AG10803 (cell line): ENCODE measurements at places on chromosomes 16 and 17.

DNA sequence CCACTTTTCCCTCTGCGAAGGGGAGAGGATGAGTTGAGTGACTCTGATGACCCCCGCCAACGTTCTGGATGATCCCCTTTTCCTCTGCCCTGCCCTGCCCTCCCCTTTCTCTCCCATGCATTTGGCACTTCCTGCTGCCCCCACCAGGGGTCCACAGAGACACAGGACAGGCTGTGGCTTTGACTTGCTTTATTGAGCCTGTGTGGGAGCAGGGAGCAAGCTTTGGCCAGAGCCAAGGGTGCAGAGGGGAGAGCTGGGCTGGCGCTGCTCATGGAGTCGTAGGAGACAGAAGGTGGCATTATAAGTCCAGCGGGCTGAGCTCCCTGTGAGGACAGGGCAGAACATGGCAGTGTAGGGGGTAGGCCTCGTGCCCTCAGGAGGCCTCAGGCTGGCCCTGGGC, 1.6 kb downstream of the PPY start:
- DNase-seq = peak; percentile 25

- DNase-seq = no peak
Measured at GRCh38 chr17:42159796-42160530, 5.2 kb upstream of the RAB5C start.

DNA sequence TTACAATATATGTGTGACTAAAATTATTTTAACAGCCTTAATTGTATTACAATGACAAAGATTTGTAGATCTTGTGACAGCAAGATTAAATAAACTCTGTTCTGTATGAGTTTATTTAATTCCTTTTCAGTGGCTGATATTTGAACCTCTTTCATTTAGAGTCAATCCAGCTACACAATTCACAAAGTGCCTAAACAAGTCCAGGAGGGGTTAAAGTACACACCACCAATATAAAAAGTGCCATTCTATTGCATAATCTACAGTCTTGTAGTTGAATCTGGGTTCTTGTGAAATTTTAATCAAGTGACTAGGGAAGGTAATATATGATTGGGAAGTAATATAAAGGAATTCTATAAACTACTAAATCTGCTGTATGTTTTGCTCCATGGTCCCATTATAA, 3.9 kb upstream of the NFAT5 start:
- DNase-seq = no peak

- no peak for DNase-seq
Measured at GRCh38 chr17:63555500-63556156, 5.4 kb downstream of the DCAF7 start.

GRCh38 chr17:55487695-55488432, 23.4 kb downstream of the SMIM36 start:
- peak; percentile 9 for DNase-seq

DNA sequence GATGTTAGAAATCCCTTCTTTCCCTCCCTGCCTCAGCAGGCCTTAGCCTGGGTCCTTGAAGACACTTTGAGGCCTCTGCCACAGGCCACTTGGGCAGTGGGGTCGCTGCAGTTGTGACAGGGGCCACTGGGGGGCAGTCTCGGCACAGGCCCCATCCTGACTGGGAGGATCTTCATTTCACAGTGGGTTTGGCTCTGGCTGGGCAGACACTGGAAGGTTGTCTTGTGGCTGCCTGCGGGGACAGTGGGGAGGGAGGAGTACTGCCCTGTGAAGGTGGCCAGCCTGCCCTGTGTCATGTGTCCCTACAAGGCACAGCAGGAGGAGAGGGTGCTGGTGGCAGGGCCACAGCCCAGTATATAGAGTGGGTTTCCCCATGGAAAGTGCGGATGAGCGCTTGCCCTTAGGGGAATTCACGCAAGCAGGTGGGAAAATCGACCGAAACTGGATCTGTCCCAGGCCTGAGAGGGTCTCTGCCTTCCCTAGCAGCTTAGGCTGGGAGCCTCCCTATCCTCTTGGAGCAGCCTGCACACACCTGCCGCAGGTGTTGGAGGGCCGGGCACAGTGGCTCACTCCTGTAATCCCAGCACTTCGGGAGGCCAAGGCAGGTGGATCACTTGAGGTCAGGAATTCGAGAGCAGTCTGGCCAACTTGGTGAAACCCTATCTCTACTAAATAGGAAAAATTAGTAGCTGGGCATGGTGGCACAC, 28.8 kb downstream of the GINS2 start:
- peak; percentile 40 for DNase-seq

DNA sequence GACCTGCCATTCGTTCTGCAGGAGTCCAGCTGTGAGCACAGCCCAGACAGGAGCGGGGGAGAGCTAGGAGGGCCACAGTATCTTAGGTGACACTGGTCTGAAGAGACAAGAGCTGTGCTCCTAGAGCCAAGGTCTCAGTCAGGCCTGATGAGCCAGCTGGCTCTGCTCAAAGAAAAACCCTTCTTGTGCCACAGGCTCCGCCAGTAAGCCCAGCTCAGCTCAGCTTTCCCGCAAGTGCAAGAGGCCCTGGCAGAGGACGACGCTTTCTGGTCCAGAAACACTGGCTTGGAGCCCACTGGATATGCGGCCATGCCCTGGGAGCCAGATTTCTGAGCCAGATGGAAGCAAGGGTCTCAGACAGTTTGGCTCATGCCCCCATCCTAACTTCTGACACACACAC, 23.9 kb downstream of the PEMT start:
- peak; percentile 49 for DNase-seq

DNA sequence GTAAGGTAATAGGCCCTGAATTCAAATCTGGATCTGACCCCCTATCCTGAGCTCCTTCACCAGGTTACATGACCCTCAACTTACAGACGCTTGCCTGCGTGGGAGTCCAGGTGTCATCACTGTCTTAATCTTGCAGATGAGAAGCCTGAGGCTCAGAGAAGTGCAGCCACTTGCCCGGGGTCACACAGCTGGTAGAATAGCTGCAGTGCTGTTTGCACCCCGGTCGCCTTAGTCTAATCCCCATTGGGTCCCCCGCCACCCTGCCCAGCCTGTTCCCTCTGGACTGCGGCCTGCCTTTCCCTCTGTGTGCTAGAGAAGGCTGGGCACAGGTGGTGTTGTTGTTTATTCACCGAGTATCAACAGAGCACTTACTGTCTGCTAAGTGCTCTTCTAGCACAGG, 107.0 kb downstream of the SDR42E1 start:
- no peak for DNase-seq

- DNase-seq = peak; percentile 3
Measured at GRCh38 chr17:51435641-51436091, 175.3 kb downstream of the UTP18 start.

DNA sequence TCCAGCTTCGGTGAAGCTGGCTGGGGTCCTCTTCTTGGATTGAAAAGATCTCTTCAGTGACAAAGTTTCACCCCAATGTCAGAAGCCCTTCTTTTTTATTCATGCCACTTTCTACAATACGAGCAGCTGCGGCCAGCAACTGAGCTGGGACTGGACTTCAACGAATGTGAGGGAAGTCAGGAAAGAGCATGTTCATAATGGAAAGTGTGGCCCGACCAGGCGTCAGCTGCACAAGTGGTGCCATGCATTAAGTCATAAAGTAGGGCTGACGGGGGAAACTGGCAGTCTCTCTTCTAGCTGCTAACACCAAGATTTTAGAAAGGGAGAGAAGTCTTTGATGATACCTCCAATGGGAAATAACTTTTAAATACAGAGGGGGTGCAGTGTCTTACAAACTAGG, 192.6 kb downstream of the PARN start:
- no peak for DNase-seq

- DNase-seq = peak; percentile 57
Measured at GRCh38 chr16:87955302-87956097, 4.3 kb downstream of the BANP start.

DNA sequence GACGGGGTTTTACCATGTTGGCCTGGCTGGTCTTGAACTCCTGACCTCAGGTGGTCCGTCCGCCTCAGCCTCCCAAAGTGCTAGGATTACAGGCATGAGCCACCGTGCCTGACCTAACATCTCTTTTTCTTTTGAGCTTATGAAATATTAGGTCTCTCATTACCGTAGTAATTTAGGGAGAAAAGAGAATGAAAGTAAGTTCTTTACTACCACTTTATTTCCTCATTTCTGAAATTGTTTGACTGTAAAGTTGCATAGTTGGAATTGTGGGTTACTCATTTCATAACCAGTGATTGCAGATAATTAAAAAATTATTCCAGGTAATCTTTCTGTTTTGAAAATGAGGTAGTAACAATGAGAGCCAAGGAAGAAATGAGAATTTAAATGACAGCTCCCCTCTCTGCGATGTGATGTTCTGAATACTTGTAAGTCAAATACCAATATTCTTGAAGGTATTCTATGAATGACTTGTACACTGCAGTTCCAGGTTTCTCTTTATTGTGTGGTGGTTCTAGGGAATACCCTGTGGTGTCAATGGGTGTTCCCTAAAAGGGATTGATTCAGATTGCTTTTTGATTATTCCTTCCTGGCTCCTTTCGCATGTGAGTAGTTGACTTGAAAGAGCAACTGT, 28.3 kb downstream of the MAP2K4 start:
- DNase-seq = no peak

DNA sequence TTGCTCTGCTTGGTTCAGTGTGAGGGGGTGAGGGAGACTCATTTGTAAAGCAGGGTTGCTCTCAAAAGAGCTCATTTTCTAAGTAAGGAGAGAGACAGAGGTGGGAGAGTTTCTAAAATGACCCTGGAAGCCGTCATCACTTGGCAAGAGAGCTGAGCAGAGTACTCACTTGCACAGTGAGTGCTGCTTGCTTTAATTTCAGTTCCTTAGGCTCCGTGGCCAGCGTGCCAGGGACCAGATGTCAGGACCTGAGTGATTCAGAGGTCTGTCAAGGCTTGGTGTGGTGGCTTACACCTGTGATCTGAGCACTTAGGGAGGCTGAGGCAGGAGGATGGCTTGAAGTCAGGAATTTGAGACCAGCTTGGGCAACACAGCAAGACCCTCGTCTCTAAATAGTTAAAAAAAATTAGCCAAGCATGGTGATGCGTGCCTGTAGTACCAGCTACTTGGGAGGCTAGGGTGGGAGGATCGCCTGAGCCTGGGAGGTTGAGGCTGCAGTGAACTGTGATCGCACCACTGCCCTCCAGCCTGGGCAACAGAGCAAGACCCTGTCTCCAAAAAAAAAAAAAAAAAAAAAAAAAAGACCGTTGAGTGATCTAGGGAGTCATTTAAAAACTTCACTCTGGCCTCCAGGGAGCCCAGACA, 10.7 kb downstream of the ZNF205 start:
- DNase-seq = no peak

GRCh38 chr16:78778101-78779004, 678.9 kb downstream of the WWOX start:
- DNase-seq = no peak

DNA sequence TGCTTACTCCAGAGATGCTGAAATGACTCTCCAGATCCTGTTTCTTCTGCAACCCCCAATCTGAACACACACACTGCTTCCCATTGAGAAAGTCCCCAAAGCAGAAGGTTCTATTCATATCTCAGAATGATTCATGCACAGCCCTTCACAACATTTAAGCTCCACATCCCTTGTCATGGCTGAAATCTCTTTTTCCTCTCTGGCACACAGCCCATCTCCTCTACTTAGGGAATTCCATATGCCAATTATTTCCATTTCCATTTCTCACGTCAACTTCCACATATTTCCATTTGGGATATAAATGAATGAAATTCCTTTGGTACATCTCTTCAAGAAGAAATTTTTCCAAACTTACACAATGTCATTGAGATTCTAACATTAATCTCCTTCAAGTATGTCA, 119.6 kb downstream of the CDH11 start:
- DNase-seq = peak; percentile 91

GRCh38 chr17:6592173-6592572, 35.8 kb upstream of the PITPNM3 start:
- DNase-seq = no peak

DNA sequence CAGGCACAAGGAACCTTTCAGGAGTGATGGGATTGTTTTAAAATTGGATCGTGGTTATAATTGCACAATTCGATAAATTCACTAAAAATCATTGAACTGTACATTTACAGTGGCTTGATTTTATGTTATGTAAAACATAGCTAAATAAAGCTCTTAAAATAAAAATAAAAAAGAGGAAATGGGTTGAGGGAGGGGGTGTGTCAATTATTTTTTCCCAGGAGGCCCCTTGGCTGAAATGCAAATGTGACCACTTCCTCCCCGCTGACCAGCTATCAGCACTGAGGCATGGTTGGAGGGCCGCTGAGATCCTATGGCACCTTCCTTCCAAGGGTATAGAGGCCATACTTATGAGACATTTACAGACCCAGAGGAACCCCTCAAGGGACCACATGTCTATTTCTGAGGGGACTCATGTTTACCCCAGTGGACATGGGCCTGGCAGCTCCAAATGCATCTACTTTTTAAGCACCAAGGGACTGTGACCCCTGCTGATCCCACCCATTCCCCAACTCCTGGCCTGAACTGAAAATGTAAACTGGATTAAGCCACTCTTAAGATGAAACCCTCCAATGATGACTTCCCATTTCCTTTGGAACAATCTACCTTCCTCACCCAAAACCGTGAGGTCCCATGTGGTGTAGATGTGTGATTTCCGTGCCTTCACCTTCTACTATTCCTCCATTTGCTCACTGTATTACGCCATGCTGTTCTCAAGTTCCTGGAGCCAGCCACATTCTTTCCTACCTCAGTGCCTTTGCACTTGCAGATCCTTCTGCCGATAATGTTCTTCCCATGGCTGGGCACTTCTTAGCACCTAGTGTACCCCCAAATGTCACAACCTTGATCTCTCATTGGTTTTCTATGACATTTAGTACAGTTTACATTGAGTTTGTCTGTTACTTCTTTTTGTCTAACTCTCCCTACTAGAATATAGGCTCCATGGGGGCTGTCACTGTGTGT, 2.8 kb upstream of the IL21R start:
- no peak for DNase-seq

GRCh38 chr17:80936218-80936617, 55.4 kb upstream of the CHMP6 start:
- no peak for DNase-seq

- peak; percentile 79 for DNase-seq
Measured at GRCh38 chr16:69057400-69058378, 47.8 kb upstream of the HAS3 start.

GRCh38 chr16:85526185-85526974, 86.7 kb upstream of the GSE1 start:
- no peak for DNase-seq

- no peak for DNase-seq
Measured at GRCh38 chr16:7031031-7031430, 301.6 kb upstream of the RBFOX1 start.

DNA sequence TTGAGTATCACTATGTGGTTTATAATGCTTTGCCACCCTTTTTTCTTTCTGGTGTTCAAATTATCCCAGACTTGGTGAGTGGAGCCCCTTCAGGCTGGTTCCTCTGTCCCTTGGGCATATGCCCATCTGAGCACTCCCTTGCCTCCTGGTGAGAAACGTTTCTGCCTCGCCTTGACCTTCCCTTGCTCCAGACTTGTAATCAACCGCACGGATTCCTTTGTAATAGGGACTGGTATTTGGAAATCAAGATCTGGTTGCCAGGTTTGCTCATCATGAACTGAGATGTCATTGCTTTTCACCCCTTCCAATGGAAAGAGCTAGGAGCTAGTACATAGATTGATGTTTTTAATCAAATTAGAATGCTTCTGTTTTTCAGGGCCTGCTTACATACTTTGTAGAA, 43.7 kb downstream of the SEC14L1 start:
- peak; percentile 86 for DNase-seq

GRCh38 chr17:3889325-3890012, 3.4 kb downstream of the CAMKK1 start:
- no peak for DNase-seq

- DNase-seq = no peak
Measured at GRCh38 chr17:6239241-6239798, 169.1 kb downstream of the WSCD1 start.
